Stimulated activated CD4-positive, alpha-beta T cell treated with anti-CD3 and anti-CD28 coated beads, Interleukin-15, amount 100 ng/mL, for 1 hour (primary cell): ENCODE measurements at places on chromosomes 12 and 14.

- DNase-seq = no peak
Measured at GRCh38 chr12:59780605-59781135, 184.8 kb downstream of the SLC16A7 start.

- DNase-seq = no peak
Measured at GRCh38 chr12:78157199-78157598, 326.5 kb downstream of the NAV3 start.

GRCh38 chr14:42626986-42627385 lies 1020.3 kb downstream of the LRFN5 start:
- DNase-seq = no peak

- DNase-seq = no peak
Measured at GRCh38 chr14:53032161-53032803, 81.4 kb upstream of the FERMT2 start.

DNA sequence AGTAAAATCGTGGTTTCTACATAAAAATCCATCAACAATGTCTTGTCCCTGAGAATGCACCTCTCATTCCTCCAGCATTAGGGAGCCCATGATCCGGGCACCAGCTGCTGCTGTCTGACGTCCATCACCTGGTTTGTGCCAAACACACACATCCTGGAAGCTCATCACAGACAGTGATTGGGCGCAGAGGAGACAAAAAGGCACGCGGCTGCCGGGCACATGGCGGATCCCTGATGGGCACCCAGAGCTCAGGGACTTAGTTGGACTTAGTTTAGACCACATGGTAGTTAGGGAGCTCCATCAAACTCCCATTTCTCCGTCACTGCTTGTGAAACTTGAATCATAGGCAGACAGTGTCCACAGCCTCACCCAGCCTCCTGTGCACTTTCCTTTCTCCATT lies 1059.3 kb downstream of the TMEM121 start:
- DNase-seq = no peak

GRCh38 chr14:39876916-39877315 lies 444.7 kb upstream of the FBXO33 start:
- DNase-seq = no peak

DNA sequence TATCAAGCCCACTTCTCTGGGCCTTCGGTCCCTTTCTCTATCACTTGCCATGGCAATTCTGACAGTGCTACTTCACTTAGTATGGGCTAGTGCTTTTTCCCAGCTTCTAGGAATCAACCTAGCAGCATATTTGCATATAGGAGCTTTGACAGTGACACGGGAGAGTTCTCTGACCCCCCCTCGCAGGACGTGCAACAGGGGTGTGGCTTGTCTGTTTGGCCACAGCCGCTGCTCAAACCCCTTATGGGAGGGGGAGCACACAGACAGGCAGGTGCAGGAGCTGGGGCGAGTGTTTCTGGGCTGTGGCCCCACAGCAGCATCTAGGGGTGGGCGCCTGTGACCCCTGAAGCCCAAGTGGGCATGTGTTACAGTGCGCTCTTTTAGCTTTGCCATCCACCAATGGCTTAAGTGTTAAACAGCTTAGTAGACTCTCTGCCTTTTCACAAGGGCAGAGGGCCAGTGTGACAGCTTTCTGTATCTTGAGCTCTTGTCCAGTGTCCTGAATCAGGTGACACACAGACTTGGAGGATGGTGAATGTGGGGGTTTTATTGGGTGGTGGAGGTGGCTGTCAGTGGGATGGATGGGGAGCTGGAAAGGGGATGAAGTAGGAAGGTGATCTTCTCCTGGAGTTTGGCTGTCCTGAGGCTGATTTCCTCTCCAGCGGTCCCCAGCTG lies 229.3 kb downstream of the PCNX1 start:
- DNase-seq = no peak

DNA sequence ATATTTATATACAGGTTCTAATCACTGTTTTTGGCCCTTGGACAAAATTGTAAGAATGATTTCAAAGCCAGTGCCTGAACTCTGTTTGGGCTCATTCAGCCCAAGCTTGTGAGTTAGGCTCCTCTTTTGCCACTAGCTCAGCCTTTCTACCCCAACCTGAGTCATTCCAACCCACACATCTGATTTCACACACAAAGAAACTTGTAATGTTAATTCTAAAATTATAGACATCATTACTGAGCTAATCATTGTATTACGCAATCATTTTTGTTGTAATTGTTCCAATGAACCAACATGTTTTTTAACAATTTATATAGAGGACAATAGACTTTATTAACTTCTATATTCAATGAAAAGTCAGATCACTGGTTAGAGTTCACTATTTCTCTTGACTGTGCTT lies 441.1 kb downstream of the ETNK1 start:
- DNase-seq = no peak

DNA sequence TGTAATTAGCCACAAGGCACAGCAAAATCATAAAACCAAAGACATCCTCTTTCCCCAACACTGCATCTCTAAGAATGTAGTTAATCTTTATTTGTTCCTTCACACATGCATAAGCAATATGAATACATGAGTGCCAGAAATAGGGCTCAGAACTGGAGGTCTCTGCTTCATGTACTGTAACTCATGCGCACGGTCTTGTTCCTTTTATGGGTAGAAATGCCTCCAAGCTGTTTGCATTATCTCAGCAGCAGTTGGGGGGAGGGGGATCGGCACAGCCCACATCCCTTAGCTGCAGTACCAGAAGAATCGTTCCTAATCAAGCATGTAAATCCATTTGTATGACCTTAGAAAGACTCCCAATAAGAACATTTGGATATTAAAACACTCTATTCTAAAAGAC lies 20.0 kb downstream of the RHOJ start:
- DNase-seq = no peak

DNA sequence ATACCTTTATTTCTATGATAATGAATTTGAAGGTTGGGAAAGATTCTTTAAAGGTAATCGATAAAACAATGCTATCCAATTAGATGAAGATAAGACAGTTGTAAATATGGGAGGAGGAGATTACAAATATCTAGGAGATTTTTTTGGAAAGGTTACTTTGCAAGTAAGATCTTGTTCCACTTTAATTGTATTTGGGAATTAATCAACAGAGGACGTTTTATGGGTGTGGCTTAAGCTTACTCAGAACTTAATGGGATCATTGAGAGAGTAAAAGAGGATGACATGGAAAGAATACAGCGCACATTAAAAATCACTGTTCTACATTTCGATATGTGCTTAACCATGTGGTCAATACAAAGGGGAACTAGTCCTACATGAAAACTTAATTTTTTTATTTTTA lies 3.5 kb upstream of the LRIG3 start:
- DNase-seq = no peak

DNA sequence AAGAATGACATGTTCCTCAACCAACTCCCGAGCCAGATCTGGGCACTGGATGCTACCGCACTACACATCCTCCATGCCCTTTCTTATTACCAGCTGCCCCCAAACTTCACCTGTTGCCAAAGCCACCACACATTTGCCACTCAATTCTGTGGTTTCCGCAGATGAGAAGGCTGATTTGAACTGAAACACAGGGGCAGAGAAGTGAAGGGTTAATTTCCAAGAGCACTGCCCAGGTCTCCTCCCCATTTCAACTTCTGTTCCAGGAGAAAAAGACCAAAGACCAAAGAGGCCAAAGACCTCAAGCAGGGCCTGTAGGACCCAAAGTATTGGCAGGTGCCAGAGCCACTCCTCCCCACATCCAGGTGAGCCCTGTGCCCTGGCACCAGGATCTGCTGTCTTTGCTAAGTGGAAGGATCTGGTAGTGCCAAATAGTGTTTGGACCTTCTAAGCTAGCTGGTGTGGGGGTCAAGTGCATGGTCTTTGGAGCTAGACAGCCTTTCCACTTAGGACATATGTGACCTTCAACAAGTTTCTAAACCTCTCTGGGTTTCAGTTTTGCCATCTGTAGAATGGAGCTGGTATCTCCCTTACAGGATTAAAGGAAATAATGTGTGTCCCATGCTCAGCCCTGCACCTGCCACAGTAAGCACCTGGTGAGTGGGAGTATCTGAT lies 8.0 kb downstream of the DHRS1 start:
- DNase-seq = no peak

DNA sequence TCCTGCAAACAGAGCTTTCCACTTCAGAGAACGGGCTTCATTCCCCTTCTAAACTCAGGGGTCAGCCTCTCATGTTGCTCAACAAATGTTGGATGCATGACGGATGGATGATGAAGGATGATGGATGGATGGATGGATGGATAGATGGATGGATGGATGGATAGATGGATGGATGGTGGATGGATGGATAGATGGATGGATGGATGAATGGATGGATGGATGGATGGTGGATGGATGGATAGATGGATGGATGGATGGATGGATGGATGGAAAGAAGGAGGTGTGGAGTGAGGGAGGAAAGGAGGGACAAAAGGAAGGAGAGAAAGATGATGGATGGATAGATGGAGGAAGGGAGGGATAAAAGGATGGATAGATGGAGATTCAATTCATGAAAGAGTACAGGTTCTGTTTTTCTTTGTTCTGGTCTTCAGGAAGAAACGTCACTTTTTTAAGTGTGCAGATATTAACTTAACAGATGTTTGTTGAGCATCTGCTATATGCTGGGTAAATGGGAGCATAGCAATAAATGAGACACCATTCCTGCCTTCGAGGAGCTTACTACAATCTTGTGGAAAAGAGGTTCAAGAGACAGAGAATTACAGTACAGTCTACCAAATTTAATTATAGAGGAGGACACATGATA lies 41.7 kb upstream of the PRIMA1 start:
- DNase-seq = no peak

DNA sequence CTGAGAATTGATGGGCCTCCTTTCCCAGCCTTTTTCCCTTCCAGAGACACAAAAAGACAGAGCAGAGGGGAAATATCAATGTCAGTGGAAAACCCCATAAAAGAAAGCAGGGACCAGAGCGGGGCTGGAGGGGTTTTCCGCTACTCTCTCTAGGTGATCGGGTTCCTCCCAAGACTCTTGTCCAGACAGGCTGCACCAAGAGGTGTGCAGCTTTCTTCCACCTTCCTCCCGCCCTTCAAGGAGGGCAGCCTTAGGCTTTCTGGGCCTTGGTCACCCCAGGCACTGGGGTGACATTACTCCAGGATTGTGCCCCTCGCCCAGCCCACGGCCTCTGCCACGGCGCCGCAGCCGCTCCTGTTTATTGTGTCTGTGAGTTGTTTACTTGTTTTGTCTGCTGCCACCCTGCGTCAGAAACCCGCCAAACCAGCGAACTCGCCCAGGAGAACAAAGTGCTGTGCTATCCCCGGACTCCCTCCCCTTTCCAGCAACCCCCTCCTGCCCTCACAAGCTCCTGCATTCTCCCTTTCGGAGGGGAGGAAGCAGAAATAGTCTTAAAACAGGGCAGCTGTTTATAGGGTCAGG lies 6.7 kb upstream of the HOXC6 start:
- DNase-seq = no peak

DNA sequence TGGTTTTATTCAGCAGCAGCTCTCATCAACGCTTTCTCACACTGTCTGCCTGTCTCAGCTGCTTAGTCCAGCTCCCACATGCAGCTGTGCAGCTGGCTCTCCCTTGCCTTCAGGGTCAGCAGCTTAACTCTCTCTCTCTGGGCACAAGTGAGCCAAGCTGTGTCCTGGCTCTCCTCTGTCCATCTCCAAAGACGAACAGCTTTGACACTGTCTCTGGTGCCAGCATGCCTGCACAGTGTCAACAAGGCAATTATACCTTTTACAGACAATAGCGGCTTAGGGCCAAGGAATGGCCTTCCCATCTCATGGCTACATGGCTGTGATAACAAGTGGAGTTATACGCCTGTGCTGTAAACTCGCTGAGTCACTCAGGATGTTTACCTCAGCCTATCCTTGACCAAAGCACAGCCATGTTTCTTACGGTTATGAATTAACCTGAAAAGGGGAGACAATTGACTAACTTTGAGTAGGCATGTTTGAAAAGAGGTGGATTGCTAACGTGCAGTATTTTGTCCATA lies 38.4 kb upstream of the MANSC4 start:
- DNase-seq = no peak

- DNase-seq = no peak
Measured at GRCh38 chr12:47554046-47554653, 151.7 kb downstream of the RPAP3 start.

DNA sequence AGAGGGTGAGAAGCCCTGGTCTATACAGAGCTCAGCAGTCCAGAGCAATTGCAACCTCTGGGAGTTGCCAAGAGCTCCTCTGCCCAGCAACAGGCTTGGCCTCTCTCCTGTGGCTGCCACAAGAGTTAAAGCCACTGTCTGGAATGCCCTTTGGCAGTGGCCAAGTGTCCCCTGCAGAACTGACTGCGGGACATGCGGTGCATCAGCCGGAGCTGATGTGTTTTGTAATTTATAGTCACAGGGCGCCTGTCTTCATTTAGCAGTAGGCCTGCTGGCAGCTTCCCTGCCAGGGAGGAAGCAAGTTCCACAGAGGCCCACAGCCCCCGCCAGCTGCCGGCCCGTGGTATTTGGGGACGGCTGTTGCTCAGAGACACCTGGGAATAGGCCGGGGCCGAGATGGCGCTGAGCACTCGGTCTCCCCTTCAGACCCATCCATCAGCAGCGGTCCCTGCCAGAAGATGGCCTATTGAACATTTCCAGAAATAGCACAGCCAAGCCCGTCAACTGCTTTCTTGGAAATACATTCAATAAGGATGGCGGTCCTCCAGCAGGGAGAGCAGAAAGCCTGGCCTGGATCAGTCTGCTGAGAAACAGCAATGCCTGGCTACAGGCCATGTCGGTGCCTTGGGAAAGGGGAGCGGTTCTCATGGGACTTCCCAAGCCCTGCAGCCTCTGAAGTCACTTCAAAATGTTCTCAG lies 217.4 kb downstream of the CRADD start:
- no peak for DNase-seq

- no peak for DNase-seq
Measured at GRCh38 chr12:109743076-109743910, 29.7 kb downstream of the FAM222A start.

DNA sequence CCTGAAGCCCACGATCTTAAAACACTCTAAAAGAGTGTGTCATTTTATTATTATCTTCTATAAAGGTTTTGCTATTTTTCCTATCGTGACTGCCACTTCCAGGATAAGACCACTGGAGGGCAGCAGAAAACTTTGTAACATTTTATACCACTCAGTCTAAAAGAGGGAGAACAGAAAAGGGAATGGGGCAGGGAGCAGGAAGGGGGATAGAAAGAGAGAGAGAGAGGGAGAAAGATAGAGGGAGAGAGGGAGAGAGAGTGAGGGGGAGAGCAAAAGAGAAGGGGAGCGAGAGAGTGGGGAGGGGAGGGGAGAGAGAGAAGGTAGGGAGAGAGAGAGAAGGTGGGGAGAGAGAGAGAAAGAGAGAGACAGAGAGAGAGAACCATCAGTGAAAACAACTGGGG lies 2.0 kb upstream of the ART4 start:
- no peak for DNase-seq

- DNase-seq = no peak
Measured at GRCh38 chr14:39554576-39554975, 122.3 kb upstream of the FBXO33 start.

DNA sequence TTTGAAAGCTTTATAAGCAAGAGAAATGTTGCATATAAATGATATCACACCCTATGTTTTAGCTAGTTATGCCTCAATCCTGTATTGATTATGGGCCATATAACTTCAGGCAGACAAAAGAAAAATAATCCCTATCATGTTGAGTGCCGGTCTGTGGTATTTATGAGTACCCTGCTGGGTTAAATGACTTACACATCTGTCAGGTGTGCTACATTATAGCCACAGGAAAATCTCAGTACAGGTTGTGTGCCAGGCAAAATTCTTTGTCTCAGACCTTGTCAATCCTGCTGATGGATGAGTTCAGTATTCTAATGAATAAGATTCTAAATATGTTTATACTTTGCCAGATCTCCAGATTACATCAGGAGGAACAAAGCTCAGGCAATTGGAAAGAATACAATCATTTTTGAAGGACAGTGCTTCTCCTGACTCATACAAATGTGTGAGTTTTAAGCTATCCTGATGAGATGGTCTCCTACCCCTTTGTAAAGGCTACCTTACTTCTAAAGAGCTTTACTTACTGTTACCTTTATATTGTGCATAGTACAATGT lies 109.8 kb upstream of the FOXG1 start:
- DNase-seq = no peak
